Large intestine (tissue), 12 donors: ENCODE measurements at places on chromosomes 3 and 15. TPM values are rescaled to one million over a fixed set of nuclear protein-coding genes. Genes with fewer than 3 reads are reported as not detected.

DNA sequence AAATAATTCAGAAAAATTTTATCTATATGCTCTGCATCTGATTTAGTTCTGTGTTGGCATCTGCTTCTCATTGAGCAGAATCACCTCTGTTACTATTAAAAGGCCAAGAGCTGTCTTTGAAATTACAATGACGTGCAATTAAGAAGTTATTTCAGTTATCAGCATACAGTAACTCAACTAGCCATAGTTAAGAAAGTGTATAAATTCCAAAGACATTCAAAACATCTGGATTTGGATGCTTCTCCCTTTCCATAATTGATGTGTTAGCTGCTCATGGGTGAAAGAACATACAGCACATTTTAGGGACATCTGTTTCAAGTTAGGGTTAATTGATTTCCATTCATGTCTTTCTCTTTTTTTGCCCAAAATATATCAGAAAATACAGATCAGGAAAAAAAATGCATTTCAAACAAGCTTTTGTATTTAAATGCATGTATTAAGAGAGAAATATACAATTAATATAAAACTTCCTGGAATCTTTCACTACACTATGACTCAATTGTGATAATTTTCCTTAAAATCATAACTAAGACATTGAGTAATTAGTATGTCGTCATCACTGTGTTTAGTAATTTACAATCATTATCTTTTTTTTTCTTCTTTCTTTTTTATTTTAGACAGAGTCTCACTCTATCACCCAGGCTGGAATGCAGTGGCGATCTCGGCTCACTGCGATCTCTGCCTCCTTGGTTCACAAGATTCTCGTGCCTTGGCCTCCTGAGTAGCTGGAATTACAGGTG, 82.7 kb upstream of the MBNL1 start:
- DNase-seq, result no peak

GRCh38 chr3:155519078-155519477, 225.6 kb upstream of the STRIT1 start:
- no peak for DNase-seq

GRCh38 chr3:8816106-8816505, 46.7 kb upstream of the OXTR start:
- no peak for DNase-seq

DNA sequence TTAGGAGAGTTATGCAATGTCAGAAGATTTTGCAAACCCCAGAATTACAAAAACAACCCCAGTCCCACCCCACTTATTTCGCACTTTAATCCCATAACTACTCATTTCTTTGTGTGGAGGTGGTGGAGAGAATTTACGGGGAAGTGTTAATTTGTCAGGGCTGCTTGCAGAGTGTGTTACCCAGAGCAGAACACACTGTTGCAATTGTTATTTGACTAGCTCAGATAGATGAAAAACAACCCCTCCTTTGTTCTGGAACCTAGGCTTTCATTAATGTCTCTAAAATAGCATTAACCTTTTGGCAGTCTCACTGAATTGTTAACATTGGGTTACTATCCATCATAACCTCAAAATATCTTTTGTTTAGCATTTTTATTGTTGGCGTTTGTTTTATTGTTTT, 55.8 kb upstream of the MINAR1 start:
- no peak for DNase-seq

DNA sequence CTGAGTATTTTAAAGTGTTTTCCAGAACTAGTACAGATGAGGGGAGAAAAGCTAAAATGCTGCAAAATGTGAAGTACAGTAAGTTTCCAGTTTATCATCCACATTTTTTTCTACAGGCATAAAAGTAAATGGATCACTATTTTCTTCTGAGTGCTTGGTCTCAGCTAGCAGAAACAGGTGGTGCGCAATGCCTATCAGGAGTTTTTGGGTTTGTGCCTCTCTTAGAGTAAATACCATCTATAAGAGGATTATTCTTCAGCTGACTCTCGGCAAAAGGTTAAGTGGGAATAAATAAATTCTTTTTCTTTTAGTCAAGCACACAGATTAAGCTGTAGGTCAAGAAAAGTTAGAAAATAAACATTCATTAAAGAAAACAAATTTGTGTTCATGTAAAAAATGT, 1027.7 kb downstream of the PLOD2 start:
- DNase-seq, result no peak

DNA sequence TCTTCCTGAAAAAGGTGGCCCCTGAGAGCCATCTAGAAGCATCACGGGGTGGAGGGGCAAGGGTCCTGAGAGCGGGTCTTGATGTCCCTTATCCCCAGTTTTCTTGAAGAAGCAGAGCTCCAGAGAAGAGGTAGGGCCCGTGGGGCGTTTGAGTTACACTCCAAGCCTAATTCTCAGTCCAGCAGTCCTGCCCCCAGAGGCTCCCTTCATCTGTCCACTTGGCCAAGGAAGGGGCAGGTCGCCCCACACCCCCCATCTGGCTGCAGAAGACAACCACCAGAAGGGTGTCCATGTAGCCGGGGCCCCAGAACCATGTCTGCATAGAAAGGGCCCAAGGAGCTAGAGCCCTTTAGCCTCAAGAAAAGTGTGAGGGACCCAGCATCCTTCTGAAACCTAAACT, 25.5 kb upstream of the RPL32 start:
- no peak for DNase-seq

GRCh38 chr3:152356870-152357276, 88.1 kb downstream of the MBNL1 start:
- no peak for DNase-seq

GRCh38 chr3:53071882-53072431, 26.1 kb upstream of the SFMBT1 start:
- DNase-seq, result no peak

TBCCD1 gene
- polyA plus RNA-seq, result 15.6 TPM

PTH1R gene
- polyA plus RNA-seq, result 8.7 TPM

CPNE4 gene
- 2.9 TPM for polyA plus RNA-seq

GPR149 gene
- not detected for polyA plus RNA-seq

CNTN3 gene
- 4.7 TPM for polyA plus RNA-seq
